ENCODE measurements at places on chromosomes 2 and 18.

DNA sequence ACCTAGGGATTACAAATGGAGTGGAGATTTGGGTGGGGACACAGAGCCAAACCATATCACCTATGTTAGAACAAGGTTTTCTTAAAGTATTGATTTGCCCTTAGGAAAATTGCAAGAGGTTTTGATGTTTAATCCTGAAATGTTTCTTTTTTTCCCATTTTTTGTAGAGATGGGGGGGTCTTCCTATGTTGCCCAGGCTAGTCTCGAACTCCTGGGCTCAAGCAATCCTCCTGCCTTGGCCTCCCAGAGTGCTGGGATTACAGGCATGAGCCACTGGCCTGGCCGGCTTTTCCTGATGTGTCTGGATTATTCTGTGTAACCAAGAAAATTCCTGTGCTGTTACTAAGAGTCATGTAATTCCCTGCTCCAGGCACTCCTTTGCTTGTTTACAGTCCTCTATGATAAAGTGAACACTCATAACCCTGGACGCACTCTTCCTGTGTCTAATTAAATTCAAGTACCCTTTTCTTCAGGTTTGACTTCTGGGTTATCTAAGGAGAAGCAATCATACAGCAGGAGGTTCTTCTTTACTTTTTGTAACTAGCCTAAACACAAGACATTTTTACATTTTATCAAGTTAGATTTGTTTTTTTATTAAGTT, 15.0 kb upstream of the CTDP1 start:
- no peak for DNase-seq

GRCh38 chr2:204331988-204332387, 213.3 kb upstream of the PARD3B start:
- no peak for DNase-seq

- no peak for DNase-seq
These were observed 83.7 kb downstream of the MCFD2 start for GRCh38 chr2:46831869-46832265.

DNA sequence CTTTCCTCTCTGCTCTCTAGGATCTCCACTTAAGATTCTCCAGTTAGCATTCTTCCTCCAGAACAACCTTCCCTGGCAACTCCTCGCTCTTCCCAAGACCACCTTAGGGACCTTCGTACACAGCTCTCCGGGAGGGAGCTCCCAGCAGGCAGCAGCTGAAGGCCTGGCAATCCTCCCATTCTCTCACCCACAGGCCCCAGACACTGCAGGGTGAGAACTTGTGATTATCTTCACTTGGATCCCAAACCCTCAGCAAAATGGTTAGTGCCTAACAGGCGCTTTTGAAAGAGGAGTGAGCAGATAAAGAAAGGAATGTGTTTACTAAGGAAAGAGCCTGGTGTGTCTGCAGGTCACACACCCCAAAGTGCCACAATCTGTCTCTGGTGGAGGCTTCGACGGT, 83.8 kb upstream of the SNTG2 start:
- DNase-seq: no peak

DNA sequence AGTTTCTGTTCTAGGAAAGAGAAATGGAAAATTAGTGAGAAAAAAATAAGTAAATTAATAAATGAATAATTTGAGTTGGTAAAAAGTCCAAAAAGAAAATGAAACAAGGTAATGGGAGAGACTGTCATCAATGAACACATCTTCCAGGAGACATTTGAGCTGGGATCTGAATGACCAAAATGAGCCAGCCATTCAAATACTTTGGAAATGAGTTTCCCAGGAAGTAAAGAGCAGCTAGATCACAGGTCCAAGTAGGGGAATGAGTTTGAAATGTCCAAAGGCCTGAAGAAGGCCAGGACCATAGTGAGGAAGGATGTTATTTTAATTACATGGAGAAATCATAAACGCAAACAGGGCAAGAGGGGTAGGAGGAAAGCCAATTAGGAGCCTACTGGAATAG, 6.6 kb upstream of the DNAH7 start:
- no peak for DNase-seq

GRCh38 chr2:108220942-108221541, 18.7 kb upstream of the SULT1C3 start:
- no peak for DNase-seq

GRCh38 chr18:24031916-24032315, 17.4 kb downstream of the TTC39C start:
- no peak for DNase-seq

GRCh38 chr2:176554101-176555048, 285.1 kb downstream of the MTX2 start:
- DNase-seq: no peak

DNA sequence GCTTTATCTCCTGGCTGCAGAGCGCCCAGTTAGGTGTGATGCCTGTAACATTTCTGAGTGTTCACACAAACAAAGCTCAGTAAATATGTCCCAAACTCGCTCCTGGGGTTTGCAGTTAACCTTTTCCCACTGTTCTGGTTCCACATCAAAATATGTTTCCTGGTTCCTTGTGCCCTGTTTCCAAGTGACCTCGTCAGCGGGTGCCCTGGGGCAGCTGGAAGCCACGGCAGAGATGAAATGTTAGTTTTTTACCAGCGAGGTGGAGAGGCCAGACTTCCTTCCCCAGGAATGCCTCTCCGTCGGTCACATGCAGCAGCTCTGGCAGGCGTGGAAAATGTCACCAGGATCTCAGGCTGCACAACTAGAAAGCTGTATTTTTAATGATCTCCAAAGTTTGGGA, 18.2 kb downstream of the NFATC1 start:
- no peak for DNase-seq

GRCh38 chr2:38526195-38526594, 76.5 kb downstream of the HNRNPLL start:
- DNase-seq: no peak

- no peak for DNase-seq
These were observed 95.6 kb upstream of the KCNH7 start for GRCh38 chr2:162934191-162934590.

GRCh38 chr2:181120625-181121024, 140.2 kb downstream of the UBE2E3 start:
- no peak for DNase-seq

DNA sequence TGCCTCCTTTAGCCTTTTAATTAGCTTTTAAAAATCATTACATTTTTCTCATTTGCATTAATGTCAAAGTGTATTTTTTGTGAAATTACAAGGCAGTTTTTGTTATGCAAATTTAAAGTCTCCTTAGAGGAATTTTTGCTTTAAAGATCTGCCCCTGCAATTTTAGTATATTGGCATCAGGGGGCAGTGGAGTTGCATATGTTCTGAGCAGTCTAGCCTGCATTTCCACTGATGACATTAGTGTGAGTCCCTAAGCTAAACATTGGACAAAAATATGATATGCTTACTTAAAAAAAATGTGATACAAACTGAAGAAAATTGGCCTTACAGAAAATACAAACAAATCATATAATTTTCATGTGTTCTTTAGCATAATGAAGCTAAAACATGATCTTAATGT, 426.5 kb downstream of the SLC4A3 start:
- no peak for DNase-seq

DNA sequence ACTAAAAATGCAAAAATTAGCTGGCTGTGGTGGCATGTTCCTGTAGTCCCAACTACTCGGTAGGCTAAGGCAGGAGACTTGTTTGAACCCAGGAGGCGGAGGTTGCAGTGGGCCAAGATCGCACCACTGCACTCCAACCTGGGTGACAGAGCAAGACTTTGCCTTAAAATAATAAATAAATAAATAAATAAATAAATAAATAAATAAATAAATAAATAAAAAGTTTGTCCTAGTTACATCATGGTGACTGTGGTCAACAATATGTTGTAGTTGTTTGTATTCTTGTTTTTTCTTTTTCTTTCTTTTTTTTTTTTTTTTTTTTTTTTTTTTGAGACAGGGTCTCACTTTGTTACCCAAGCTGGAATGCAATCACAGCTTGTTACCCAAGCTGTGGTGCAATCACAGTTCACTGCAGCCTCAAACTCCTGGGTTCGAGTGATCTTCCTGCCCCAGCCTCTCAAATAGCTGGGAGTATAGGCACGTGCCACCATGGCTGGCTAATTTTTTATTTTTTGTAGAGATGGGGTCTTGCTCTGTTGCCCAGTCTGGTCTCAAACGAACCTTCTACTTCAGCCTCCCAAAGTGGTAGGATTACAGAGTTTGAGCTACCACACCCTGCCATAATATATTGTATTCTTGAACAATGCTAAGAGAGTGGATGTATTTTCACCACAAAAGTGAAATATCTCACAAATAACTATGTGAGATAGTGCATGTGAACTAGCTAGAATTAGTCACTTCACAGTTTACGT, 185.0 kb downstream of the PHLPP1 start:
- DNase-seq: no peak

DNA sequence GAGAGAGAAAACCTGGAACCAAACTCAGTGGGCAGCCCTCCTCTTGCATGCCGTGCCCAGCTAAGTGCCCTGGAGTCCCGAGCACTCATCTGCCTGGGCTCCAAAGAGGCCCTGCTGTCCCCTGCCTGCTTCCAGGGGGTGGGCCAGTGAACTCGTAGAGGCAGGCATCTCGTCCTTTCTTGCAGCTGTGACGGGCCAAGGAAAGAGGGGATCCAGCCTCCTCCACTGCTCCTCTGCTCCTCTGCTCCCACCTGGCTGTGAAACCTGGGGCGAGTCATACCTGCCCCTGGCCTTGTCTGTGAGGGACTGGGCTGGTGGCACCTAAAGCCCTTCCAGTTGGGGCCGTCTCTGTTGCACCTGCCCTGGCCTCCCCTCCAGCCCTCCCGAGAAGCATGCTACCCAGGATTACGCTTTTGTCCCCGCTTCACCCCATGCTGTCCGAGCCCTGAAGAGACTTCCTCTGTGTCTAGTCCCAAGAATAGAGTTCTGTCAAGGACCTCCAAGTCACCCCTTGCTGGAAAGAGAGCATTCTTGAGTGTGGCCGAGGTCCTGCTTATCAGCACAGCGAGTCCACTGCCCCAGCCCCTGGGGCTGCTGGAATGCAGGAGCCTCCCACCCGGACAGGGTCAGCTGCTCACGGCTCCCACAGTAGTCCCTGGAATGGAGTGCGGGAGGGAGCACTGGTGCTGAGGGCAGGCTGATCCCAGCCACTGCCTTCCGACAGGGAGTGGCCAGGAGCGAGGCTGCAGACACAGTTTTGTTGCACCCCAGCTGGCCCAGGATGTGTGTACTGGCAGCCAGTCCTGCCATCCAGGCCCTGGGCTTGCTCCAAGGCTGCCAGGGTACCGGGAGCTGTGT, 14.3 kb downstream of the KCNK3 start:
- DNase-seq: no peak

DNA sequence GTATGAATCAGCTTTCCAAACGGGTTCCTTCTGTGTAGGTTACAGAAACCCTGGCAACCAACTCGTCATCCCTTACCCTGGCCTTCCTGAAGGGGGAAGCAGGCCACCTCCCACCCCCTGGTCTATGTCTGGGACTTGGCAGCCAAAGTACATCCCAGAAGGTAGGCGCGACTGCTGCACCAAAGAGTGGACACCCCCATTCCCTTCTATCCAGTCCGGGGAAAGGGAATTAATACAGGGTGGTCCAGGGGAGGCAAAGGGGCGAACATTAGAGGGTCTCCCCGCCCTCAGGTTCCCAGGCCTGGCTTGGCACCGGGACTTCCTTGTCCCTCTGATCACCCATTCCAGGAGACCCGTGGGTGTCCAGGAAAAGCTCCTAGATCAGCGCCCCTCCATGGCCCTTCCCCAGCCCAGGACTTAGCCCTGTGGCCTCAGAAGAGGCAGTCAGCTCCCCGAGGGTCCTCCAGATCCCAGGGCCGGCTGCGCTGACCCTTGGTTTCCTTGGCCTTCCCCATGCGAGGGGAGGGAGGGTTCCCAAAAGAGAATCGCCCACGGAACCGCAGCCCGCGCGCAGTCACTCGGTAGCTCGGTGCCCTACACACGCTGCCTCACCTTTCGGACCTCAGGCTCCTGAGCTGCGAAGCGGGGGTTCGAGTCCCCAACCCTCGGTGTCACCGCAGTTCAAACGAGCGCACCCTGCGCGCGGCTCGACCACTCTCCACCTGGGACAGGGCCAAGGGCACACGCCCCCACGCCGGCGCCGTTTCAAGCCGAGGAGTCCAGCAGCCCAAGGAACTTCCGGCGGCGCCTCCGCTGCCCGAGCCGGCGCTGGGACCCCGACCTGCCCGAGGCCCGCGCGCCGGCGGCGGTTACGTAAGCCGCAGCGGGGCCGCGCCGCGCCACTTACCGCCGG, at the start of gene PER2:
Gene PER2, minus strand, starts transcription at position 874 of the 913 bp plus-strand sequence. CDS start 10,674 bp downstream, outside the sequence.
- DNase-seq: no peak

DNA sequence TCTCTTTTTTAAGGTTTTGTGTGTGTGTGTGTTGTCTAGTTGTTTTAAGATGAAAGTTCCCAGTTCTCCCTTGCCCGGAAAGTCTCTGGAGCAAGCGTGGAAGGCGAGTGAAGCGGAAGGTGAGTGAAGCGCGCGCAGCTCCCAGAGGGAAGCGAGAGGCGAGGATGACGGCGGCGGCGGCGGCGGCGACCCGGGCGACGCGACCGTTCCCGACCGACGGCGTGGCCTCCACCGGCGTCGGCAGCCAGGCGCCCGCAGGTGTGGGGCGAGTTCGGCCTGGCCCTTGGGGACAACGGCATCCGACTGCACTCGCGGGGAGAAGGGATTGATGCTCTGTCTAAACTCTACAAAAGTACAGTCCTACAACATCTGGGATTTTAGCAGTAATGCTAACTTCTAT, 321.9 kb downstream of the CELF4 start:
- DNase-seq: no peak

DNA sequence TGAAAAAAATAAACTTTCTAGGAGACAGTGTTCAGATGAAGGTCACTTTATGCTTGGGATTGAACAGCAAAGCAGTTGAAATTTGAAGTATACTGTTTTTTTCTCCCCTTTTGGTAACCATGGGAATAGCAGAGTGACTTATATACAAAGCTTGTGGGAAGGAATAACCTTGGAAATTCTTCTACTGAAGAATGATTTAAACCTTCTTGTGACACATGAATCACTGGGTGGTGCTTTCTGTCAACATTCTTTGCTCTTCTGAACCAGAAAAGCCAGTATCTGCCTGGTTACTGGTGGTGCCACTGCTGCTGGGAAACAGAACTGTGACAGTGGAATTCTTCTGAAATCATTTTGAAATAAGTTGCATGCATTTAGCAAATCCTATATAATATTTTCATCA, 39.4 kb upstream of the RND3 start:
- no peak for DNase-seq

DNA sequence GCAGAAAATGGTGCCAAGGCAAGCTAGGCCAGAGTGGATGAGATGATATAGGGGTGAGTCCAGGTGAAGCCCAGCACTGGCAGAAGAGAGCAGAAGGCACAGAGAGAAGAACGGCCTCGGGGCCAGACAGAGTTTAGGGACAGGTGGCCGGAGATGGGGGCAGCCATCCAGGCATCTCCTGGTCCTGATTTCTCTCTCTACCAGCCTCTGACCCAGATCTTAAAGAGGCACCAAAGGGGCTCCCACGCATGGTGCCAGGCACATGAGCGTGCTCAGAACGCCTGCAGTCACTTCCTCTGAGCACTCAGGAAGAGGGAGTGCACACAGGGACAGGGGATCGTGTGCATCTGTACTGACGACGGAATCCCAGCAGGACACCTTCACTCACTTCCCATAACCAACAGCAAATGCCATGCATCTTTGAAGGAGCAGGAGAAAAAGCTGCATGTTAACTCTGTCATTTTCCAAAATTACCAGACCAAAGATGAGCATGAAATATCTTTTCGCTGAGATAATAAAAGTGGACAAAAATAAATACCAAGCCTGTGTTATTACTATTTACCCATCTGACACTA, 427.8 kb upstream of the MYT1L start:
- DNase-seq: no peak

- DNase-seq: no peak
These were observed 9.7 kb downstream of the TFPI start for GRCh38 chr2:187544371-187545080.

Measured in stimulated activated CD4-positive, alpha-beta T cell treated with anti-CD3 and anti-CD28 coated beads, Interleukin-1b, Interleukin-23, amount 100 ng/mL, for 4 hours (primary cell).